ENCODE measurements at places on chromosomes 7 and 10.

GRCh38 chr10:33818343-33818742 lies 483.9 kb upstream of the NRP1 start:
- DNase-seq = no peak

DNA sequence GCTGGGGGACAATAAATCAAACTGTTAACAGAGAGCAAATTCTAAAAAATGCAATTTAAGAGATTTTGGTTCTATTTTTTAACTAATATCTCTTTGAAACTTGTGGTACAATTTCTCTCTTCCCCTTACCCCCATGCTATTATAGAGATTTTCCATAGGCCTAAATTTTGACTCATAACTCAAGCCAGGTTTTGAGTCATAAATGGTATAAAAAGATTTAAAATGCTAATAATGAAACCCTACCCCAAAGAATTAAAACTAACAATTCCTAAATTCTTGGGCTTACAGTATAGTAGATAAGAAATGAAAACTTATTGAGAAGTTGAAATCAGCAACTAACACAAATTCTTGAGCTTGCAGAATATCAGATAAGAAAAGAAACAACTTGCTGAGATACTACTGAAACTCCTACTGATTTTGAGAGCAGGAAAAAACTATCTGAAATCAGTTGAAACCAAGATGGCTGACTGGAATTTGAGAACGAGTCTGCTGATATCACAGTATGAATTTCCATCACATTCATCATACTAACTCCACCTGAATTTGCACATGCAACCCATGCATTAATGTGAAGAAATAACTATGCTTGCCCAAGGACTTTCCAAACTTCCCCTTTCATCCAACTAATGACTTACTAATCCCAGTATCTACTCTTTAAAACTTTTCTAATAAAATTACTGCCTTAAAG lies 36.3 kb downstream of the POT1 start:
- no peak for DNase-seq

- DNase-seq = no peak
Observed at GRCh38 chr10:95814011-95814727, 58.2 kb downstream of the ENTPD1 start.

DNA sequence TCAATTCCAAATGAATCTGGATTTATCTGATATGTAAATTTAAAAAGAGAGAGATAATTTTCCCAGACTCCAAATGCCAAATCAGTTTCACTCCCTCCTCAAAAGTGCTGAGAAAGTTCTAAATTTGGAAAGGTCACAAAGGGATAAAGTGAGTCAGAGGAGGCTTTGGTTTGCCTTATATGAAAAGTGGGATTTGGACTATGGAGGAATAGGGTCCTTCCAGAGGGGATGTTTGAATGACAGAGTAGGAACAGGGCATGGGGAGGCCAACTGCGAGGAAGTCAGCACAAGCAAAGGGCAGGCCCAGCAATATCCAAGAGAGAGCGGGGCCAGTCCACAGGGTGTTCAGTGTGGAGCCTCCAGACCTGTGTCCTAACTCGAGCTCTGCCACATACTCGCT lies 9.8 kb upstream of the FAS start:
- DNase-seq = no peak

DNA sequence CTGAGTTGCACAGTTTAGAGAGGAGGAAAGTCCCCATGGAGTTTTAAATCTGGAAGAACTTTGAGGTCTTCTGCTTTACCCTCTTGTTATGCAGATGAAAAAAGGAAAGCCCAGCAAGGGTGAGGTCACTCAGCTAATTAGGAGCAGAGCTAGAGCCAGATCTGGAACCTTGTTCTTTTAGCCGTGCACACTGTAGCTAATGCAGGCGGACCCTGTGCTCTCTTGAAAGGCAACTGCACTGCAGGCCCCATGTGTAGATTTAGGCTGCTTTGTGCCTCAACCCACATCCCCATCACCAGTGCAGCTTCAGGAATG lies 63.4 kb downstream of the SYPL1 start:
- DNase-seq = no peak

- DNase-seq = no peak
Observed at GRCh38 chr7:46527360-46527759, 606.3 kb upstream of the IGFBP3 start.
